ENCODE measurements at places on chromosomes 16 and 17. TPM values are rescaled to one million over a fixed set of nuclear protein-coding genes. Genes with fewer than 3 reads are reported as not detected.

DNA sequence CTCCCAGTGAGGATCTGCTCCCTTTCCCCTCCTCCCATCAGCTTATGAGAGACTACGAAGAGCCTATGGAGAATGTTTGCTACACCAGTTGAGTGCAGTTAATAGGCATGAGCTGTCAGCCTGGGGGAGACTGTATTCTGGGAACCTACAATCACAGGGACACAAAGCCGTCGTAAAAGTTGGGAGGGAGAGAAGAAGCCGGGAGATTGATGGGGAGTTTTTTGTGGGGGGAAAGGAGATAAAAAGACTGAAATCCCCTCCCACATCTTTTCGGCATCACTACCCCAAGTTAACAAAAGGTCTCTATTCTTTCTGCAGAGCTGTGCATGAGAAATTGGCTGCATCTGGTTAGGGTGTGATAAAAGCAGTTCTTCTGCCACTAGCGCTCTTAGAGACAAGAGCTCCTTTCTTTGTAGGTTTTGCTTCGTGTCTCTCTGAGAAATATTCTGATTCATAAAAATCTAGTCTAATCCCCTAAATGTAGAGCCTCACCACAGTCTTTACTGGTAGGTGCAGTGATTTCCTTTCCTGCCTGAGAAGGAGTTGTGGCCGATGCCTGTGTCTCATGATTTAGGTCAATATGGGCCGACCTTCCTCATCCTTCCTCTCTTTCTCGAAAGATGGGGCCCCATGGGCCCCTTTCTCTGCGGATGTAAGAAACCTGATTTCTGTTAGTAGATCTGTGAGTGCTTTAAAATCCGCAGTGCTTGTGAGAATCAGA, 77.4 kb downstream of the BPTF start:
- no peak overlapping the region for H3K27ac ChIP-seq
- H3K36me3 ChIP-seq = peaks cover 61% of the 10 kb centered on the region
- DNase-seq = no peak
- H3K4me1 ChIP-seq = no peaks in the 10 kb centered on the region
- H3K27me3 ChIP-seq = no peaks in the 10 kb centered on the region

- no peak overlapping the region for H3K27ac ChIP-seq
- no peaks in the 10 kb centered on the region for H3K27me3 ChIP-seq
- no peak overlapping the region for H3K4me3 ChIP-seq
- no peak for DNase-seq
Measured at GRCh38 chr16:12311309-12311708, 334.8 kb downstream of the SNX29 start.

- DNase-seq = no peak
- no peaks in the 10 kb centered on the region for H3K4me1 ChIP-seq
- no peaks in the 10 kb centered on the region for H3K27me3 ChIP-seq
- H3K36me3 ChIP-seq = peaks cover 22% of the 10 kb centered on the region
- H3K4me3 ChIP-seq = no peak overlapping the region
Measured at GRCh38 chr17:39530513-39530912, 69.2 kb downstream of the CDK12 start.

- H3K4me3 ChIP-seq = no peak overlapping the region
- DNase-seq = no peak
- no peaks in the 10 kb centered on the region for H3K27me3 ChIP-seq
- no peaks in the 10 kb centered on the region for H3K36me3 ChIP-seq
- peaks cover 19% of the 10 kb centered on the region for H3K4me1 ChIP-seq
Measured at GRCh38 chr16:15542734-15543347, 100.1 kb downstream of the MARF1 start.

DNA sequence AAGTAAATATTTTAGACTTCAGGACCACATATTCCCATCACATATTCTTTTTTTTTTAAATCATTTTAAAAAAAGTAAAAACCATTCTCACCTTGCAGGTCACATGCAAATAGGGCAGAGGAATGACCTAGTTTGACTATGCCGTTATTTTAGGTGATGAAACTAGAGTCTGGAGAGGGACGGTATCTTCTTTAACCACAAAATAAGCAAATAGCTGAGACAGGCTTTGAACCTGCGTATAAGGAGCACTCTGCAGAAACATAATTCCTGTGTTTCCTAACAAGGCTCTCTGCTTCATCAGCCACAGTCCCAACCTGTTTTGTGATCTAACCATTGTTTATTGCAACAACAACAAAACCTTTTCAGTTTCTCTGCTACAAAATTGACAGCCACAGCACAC, 121.5 kb downstream of the PCTP start:
- no peak for DNase-seq
- no peaks in the 10 kb centered on the region for H3K36me3 ChIP-seq
- H3K27ac ChIP-seq = no peak overlapping the region
- no peaks in the 10 kb centered on the region for H3K27me3 ChIP-seq
- no peak overlapping the region for H3K4me3 ChIP-seq
- no peaks in the 10 kb centered on the region for H3K4me1 ChIP-seq

DNA sequence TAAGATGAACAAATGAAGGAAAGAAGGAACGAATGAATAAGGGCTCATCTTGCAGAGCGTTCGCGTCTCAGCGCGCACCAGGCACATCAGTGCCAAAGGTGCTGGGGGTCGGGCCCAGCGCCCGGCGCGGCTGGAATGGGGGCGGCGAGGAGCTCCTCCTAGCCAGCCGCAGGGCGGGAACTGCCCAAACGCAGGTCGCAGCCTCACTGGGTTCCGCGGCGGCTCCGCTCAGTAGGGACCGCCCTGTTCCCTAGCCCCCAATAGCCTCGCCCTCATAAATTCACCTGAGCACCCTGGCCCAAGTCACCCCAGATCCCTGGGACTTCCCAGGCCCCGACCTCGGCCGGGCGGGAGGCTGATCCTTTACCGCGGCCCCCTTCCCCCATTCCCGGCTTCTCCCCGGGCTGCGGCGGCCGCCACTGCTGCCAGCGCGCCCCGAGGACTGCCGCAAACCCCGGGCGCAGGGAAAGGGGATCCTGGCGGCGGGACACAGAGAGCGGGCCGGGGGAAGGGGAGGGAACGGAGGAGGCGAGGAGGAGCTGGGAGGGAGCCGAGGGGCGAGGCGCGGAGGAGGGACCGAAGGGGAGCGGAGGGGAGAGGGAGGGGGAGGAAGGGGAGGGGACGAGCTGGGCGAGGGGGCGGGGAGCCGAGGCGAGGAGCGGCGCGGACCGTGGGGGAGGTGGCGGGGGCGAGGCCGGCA, 377 bp upstream of the CRHR1 start:
- DNase-seq = no peak
- peak overlapping the region; percentile 31 for H3K4me3 ChIP-seq
- H3K27me3 ChIP-seq = peaks cover 34% of the 10 kb centered on the region
- no peaks in the 10 kb centered on the region for H3K36me3 ChIP-seq
- peaks cover 15% of the 10 kb centered on the region for H3K4me1 ChIP-seq
- no peak overlapping the region for H3K27ac ChIP-seq

DNA sequence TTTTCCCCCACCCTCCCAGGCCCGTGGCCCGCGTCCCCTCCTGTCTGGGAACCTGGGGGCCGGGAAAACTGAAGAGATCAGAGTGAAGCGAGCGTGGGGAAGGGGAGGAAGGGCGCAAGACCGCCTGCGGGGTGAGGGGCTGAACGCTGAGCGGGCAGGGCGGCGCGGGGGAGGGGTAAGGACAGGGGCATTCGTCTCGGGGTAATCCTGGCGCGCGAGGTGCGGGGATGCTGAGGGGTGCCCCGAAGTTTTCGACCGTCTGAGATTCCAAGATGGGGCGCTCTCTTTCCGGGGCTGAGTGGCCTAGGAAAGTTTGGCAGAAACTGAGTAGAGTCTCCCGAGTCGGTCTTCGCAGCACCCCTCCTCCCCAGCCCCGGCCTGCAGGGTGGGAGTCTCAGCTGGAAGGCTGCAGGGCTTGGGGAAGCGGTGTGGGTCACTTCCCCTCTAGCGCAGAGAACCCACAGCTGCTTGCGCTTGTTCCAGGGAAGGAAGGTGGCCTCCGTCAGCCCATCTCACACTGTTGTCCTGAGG, 555 bp downstream of the TTYH2 start:
- no peak for DNase-seq
- peak overlapping the region; percentile 63 for H3K4me3 ChIP-seq
- peaks cover 49% of the 10 kb centered on the region for H3K4me1 ChIP-seq
- H3K36me3 ChIP-seq = peaks cover 11% of the 10 kb centered on the region
- H3K27me3 ChIP-seq = peaks cover 8% of the 10 kb centered on the region

DNA sequence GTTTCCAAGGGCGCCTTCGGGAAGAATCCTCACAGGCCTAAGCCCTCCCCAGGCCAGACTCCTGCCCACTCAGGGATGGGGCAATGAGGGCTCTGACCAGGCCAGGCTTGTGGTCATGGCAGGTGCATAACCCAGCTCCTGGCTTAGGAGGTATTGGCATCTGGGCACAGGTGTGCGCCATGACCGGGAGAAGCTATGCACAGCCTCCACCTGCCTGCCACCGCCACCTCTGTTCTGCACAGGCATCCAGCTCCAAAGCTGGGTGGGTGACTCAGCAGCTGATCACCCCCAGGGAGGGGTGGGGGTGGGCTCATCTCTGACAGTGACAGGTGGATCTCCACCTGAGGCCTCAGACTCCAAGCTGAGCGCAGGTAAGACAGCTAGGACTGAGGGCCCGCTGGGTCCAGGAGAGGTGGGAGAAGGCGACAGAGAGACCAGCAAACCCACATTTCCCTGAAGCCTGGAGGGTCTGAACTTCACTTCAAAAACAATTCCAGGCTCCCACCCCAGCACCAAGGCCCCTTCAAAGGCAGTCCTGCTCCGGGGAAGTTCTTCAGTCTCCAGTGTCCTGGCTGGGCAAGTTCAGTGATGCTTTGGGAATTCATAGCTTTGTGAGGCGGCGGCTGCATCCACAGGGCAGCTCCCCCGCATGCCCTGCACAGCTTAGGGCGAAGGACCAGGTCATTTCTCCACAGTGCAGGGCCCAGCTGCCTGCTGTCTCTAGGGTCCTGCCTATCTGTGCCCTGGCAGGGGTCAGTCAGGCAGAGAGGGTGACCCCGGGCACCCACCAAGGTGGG, 121.6 kb upstream of the SMURF2 start:
- no peak overlapping the region for H3K4me3 ChIP-seq
- H3K4me1 ChIP-seq = peaks cover 21% of the 10 kb centered on the region
- H3K27me3 ChIP-seq = no peaks in the 10 kb centered on the region
- no peak for DNase-seq

DNA sequence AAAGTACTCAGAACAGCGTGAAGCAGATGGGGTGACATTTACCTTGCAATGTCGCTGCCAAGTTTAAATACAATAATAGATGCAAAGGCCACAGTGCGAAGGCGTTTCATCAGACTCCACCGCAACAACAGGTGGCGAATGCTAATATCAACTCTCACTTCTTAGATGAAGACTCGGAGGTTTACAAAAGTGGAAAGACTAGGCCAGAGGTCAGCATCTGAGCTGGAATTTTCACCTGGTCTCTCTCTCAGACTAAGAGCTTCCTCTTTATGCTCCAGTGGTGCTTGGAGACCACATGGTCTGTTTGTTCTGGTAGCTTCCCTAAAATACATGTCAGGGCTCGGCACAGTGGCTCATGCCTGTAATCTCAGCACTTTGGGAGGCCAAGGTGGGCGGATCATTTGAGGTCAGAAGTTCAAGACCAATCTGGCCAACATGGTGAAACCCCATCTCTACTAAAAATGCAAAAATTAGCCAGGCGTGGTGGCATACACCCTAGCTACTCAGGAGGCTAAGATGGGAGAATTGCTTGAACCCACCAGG, 169.1 kb downstream of the XYLT1 start:
- H3K27me3 ChIP-seq = peaks cover 11% of the 10 kb centered on the region
- no peak for DNase-seq
- no peak overlapping the region for H3K4me3 ChIP-seq

- no peaks in the 10 kb centered on the region for H3K27me3 ChIP-seq
- DNase-seq = no peak
- peaks cover 2% of the 10 kb centered on the region for H3K36me3 ChIP-seq
- no peak overlapping the region for H3K27ac ChIP-seq
- H3K4me1 ChIP-seq = no peaks in the 10 kb centered on the region
Measured at GRCh38 chr17:80227156-80227555, 6.9 kb downstream of the SLC26A11 start.

DNA sequence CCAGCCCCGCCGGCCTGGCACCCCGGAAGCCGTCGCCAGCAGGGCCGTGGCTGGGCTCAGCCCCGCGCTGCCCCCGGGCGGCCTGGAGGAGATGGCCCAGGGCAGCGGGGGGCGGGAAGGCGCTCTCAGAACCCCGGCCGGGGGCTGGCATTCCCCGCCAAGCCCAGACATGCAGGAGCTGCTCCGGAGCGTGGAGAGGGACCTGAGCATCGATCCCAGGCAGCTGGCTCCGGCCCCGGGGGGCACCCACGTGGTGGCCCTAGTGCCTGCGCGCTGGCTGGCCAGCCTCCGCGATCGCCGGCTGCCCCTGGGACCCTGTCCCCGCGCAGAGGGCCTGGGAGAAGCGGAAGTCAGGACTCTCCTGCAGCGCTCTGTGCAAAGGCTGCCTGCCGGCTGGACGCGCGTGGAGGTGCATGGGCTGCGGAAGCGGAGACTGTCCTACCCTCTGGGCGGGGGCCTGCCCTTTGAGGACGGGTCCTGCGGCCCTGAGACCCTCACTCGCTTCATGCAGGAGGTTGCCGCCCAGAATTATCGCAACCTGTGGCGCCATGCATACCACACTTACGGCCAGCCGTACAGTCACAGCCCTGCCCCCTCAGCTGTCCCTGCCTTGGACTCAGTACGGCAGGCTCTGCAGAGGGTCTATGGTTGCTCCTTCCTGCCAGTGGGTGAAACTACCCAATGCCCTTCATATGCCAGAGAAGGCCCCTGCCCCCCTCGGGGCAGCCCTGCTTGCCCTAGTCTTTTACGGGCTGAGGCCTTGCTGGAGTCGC, 551 bp downstream of the WDR81 start:
- no peaks in the 10 kb centered on the region for H3K36me3 ChIP-seq
- H3K27me3 ChIP-seq = no peaks in the 10 kb centered on the region
- no peak for DNase-seq
- H3K4me1 ChIP-seq = peaks cover 69% of the 10 kb centered on the region

GRCh38 chr17:69884846-69885245, 190.2 kb upstream of the KCNJ16 start:
- no peaks in the 10 kb centered on the region for H3K27me3 ChIP-seq
- no peak overlapping the region for H3K4me3 ChIP-seq
- DNase-seq = no peak
- H3K27ac ChIP-seq = no peak overlapping the region
- no peaks in the 10 kb centered on the region for H3K36me3 ChIP-seq

GRCh38 chr17:5759501-5759925, 175.2 kb upstream of the NLRP1 start:
- H3K27ac ChIP-seq = no peak overlapping the region
- no peak for DNase-seq
- no peaks in the 10 kb centered on the region for H3K36me3 ChIP-seq

GRCh38 chr17:81833921-81834830, 674 bp downstream of the PPP1R27 start:
- H3K27me3 ChIP-seq = no peaks in the 10 kb centered on the region
- no peak for DNase-seq
- H3K36me3 ChIP-seq = no peaks in the 10 kb centered on the region
- H3K27ac ChIP-seq = peak overlapping the region; percentile 93
- peaks cover 67% of the 10 kb centered on the region for H3K4me1 ChIP-seq
- peak overlapping the region; percentile 50 for H3K4me3 ChIP-seq

The PCYT2 gene
- total RNA-seq = 240 TPM

The ICAM2 gene
- total RNA-seq = 7.9 TPM

The ADAP2 gene
- 0.51 TPM for total RNA-seq

The OSBPL7 gene
- 1.0 TPM for total RNA-seq

The C1QTNF1 gene
- 0.36 TPM for total RNA-seq

The DPEP1 gene
- 37.6 TPM for total RNA-seq
